ENCODE measurements at places on chromosomes 1 and 21. TPM values are rescaled to one million over a fixed set of nuclear protein-coding genes. Genes with fewer than 3 reads are reported as not detected.

The ILDR2 gene
- total RNA-seq: 34.3 TPM

The HAO2 gene
- total RNA-seq: not detected

The CFAP45 gene
- total RNA-seq: not detected

The RIT1 gene
- total RNA-seq: 51.3 TPM

The ATAD3C gene
- total RNA-seq: not detected

The RIMKLA gene
- 5.4 TPM for total RNA-seq

The S100A7 gene
- not detected for total RNA-seq

The GUK1 gene
- total RNA-seq: 87.7 TPM

The CD84 gene
- not detected for total RNA-seq

The TNFSF18 gene
- total RNA-seq: not detected

The PLD5 gene
- total RNA-seq: 1.8 TPM

The ATP6V1G3 gene
- not detected for total RNA-seq

Measured in neural progenitor cell (in vitro differentiated cells).